ENCODE measurements at places on chromosomes 12 and 14.

DNA sequence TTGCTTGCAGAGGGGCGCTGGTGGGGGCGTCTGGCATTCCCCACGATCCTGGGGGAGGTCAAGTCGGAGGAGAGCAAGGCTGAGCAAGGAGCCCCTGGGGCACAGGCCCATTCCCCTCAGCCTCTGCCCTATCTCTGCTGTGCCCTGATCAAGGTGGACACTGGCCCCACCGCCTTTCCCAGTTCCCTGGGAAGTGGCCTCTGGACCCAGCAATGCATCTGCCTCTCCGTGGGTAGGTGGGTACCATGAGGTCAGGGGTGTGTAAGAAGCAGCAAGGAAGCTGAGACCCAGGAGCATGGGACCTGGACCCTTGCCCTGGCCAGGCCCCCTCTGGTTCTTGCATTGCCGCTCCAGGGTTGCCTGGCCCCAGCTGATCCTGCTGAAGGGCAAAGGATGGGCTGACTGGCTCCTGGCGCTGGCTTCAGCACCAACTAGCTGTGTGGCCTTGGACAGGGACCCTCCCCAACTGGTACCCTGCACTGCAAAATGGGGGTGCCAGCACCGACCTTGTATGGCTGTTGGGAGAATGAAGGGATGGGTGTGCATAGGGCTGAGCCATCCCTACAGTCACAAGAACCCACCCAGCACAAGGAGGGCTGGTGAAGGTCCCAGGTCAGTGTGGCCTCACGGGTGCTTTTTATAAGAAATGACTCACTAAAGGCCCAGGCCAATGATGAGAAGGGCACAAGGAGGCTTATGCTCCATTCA, 19.6 kb downstream of the SLC25A29 start:
- DNase-seq, result no peak

- DNase-seq, result peak; percentile 50
These were observed 21.5 kb upstream of the GNS start for GRCh38 chr12:64780531-64781279.

- no peak for DNase-seq
These were observed 411.6 kb downstream of the RAD51B start for GRCh38 chr14:68230950-68231717.

- DNase-seq, result peak; percentile 73
These were observed 54.4 kb upstream of the KCNA1 start for GRCh38 chr12:4855121-4855924.

GRCh38 chr14:103207388-103208072, 84.3 kb downstream of the TNFAIP2 start:
- DNase-seq, result no peak

- no peak for DNase-seq
These were observed 91.5 kb downstream of the ESR2 start for GRCh38 chr14:64202716-64203115.

- no peak for DNase-seq
These were observed 110.5 kb upstream of the FUT8 start for GRCh38 chr14:65301862-65302539.

GRCh38 chr12:96247563-96247962, 53.4 kb downstream of the ELK3 start:
- DNase-seq, result no peak

GRCh38 chr12:132365226-132365625, 35.8 kb upstream of the GALNT9 start:
- no peak for DNase-seq
